ENCODE measurements at places on chromosomes 3 and 15.

DNA sequence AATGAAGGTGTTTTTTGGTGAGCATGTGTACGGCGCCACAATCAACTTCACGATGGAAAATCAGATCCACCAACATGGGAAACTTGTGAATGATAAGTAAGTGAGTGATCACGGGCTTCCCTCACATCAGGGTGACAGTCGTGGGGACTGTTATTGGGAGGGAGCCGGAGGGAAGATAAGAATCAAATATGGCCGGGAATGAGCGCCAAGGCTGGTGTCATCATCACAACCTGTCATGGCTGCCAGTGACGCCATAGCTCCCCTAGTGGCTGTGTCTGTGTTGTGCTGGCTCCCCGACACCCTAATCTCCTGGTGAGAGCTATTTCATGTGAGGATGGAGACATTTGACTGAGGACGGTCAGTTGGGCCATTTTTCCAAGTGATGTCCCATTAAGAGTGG, 168.5 kb downstream of the SV2B start:
- DNase-seq: no peak

DNA sequence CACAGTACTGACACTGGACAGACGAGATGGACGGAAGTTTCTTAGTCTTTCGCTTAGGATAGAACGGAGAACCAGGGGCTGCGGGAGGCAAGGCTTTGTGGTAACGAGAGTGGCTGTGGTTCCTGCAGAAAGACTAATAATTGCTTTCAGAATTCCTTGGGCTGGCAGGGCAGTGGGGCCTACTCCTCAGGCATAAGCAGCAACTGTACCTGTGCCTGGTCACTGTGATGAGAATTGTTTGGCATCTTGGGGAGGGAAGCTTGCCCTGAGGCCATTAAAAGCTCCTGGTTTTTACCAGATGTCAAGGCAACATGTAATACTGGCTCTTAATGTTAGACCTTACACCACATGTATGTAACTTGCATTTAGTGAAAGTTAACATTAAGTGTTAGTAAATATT, 7.6 kb downstream of the NIPA2 start:
- no peak for DNase-seq

DNA sequence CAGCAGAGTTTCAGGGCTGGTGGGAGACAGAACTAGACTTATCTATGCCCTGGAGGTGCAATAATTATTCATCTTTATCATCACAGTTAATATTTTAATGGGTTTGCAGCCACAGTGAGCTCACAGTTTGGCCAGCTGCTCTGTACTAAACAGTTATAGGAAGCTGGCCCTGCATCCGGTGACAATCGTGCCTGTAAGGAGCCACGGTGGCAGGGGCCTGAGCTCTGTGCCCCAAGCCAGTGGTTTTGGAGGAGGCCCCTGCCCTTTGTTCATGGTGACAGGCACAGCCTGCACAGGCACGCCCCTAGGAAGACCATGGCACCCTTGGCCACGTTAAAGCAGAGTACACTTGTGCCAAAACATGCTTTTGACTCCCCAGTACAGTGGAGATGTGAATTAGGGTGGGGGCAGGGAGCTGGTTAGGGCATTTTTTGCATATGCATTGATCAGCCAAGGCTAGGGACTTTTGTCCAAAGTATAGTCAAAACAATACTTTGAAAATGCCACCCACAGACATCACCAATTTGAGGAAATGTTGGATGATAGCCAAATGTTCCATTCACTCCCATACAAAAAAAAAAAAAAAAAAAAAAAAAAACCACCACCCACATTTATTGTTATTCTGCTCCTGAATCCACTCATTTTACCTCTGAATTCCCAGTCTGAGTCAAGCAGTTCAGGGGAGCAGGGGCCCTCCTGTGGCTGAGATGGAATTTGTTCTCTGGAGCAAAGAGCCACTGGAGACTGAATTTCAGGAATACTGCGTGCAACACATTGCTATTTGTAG, 3.4 kb upstream of the RFTN1 start:
- DNase-seq: no peak

DNA sequence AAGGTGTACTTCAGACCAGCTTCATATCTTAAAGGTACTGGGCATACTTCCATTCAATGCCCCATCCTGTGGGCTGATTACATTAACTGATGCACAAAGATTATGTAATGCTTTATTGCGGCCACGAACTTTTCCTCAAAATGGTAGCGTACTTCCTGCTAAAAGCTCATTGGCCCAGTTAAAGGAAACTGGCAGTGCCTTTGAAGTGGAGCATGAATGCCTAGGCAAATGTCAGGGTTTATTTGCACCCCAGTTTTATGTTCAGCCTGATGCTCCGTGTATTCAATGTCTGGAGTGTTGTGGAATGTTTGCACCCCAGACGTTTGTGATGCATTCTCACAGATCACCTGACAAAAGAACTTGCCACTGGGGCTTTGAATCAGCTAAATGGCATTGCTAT, 3.4 kb downstream of the SKIL start:
- DNase-seq: no peak

- no peak for DNase-seq
Measured at GRCh38 chr3:141448606-141449220, 38.1 kb upstream of the RASA2 start.

DNA sequence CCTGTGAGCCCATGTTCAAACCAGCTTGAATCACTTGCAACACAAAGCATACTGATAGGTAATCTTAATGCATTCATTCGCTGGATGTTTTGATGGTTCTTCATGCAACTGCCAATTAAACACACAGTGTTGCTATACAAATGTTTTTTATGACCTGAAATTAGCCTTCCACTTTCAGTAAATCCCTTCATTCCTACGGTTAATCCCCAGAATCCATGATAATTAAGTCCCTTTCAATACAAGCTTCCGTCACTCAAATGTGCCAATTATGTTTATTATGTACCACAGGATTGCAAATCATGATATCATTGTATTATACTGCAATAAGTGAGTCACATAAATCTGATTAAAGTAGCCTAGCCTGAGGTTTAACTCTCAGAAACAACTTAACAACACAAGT, 14.5 kb upstream of the LYZL4 start:
- no peak for DNase-seq

GRCh38 chr3:143266511-143266910, 146.9 kb downstream of the CHST2 start:
- DNase-seq: no peak

GRCh38 chr3:196667056-196667825, 27.7 kb downstream of the NRROS start:
- DNase-seq: no peak

DNA sequence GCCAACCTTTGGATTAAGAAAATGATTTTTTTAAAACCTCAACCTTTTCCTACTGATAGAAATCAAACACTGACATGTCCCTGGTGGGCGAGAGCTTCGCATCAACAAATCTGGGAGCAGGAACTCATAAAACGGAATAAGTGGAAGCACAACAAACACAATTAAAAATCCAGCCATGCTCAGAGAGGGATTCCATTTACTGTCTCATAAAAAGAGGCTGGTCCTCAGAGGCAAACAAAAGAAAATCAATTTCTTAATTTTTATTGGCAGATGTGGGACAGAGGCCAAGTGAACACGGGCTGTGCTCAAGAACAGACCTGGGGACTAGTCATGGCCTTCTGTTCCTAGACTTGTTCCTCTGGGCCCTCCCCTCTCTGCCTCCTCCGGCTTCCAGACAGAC, 214.5 kb downstream of the NTRK3 start:
- no peak for DNase-seq

- no peak for DNase-seq
Measured at GRCh38 chr15:99707473-99708270, 25.6 kb downstream of the LYSMD4 start.

DNA sequence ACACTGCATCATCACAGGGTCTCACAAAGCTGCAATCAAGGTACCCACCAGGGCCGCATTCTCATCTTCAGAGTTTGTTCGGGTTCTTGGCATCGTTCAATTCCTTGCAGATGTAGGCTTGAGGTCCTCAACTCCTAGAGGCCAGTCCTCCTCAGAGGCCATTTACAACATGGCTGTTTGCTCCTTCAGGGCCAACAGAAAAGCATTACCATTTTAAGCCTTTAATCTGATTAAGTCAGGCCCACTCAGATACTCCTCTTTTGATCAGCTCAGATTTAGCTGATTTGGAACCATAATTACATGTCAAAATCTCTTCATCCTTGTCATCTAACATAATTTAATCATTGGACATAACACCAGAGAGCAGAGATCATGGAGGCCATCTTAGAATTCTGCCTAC, 55.4 kb downstream of the BFSP2 start:
- DNase-seq: no peak

GRCh38 chr15:85007741-85008397, 26.2 kb downstream of the PDE8A start:
- no peak for DNase-seq

- no peak for DNase-seq
Measured at GRCh38 chr3:24201301-24201700, 256.2 kb downstream of the NR1D2 start.

- no peak for DNase-seq
Measured at GRCh38 chr15:66269326-66270090, 16.0 kb upstream of the MEGF11 start.

DNA sequence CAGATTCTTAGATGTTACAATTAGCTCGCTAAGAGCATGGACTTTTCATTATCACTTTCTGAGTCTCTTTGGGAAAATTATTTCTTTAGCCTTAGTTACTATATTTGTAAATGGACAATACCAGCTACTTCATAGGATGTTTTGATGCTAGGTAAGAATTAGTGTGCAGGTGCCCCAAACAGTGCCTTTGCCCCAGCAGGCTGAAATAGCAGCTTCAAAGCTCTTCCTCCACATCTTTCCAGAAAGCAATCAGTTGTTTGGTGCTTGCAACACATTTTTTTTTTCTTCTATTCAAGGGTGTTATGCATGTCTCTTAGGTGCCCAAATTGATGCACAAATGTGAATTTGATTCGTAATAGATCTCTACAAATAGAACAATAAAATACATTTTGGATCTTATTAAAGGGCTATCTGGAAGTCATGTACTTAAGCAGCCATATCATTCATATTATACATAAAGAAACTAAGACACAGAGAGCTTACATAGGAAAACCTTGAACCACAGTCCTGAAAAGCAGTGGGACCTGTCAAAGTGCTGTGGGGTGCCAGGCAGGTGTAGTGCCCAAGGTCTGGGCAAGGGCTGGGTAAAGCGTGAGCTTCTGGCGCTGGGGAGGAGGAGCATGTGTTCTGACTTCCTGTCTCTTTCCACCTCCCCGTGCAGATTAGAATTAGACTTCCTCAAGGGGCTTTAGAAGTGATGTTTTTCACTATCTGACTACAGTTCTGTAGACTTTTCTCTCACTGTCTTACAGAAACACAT, 62.9 kb downstream of the FNDC3B start:
- no peak for DNase-seq

DNA sequence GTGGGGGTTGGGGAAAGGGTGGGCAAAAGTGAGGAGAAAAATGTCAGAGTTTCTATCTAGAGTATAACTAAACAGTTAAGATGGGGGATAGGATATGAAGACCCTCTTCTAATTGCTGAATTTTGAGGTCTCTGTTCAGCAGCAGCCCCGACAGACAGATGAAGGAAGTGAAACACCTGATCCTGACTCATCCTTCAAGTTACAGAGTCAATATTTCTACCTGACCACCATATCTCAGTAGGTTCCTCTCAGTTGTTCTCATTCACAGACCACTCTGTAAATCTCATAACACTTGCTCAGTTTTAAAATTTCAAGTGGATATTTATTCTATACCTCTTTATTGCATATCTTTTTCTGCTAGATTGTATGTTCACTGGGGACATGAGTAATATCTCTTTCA, 69.5 kb downstream of the CCDC54 start:
- no peak for DNase-seq
